ENCODE measurements at places on chromosomes 2 and 18.

DNA sequence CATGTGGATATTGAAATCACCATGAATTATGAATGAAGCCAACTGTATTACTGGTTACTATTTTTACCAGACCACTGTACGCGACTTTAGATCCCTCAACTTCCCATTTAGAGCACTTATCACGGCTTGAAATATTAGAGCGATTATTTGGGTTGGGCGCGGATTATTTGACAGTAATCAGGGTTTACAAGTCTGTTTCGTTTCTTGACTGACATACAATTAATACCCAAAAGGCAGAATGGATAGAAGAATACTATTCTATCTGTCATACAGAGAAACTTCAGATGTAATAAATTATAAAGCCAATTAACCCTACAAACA is 496 bp upstream of the NAPG start:
- no peak for DNase-seq

GRCh38 chr2:212831671-212832199 is 293.1 kb upstream of the ERBB4 start:
- no peak for DNase-seq

GRCh38 chr18:6406075-6406909 is 8.4 kb downstream of the L3MBTL4 start:
- DNase-seq: no peak

DNA sequence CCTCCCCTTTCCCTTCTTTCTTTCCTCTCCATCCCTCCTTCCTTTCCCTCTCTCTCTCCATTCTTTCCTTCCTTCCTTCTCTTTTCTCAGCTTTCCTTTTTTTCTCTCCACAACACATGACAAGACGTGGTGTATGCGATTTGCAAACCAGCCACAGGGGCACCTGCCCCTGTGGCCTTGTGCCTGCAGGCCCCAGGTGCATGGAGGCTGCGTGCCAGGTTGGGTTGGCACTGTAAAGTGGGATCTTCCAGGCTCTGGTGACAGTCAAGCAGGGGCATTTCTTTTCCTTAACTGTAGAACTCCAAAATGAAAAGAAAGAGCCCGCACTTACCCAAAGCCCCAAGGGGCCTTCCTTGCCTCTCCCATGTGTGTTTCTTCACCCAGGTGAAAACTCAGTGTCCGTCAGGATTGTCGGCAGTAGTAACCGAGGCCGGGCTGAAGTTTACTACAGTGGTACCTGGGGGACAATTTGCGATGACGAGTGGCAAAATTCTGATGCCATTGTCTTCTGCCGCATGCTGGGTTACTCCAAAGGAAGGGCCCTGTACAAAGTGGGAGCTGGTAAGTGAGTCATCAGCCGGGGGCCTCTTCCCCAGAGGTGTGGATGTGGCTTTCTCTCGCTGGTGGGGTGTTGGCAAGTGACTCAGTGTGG is 50.9 kb downstream of the MARCO start:
- no peak for DNase-seq

DNA sequence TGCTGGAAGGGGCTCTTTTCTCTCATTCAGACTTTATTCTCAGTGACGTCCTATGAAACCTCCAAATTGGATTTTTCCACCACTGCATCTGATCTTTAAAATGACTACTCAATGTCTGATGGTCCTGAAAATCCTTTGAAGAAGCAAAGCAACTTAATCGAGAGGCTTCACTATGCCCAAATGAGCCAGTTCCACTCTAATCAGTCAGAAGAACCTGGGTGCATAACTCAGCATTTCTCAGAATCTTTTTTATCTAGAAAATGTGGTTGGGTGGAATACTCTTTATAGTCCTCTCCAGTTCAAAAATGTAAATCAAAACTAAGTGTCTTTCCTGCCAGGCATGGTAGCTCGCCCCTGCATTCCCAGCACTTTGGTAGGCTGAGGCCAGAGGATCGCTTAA is 60.7 kb downstream of the PRELID3A start:
- no peak for DNase-seq

GRCh38 chr2:240623531-240624010 is 1.7 kb upstream of the GPR35 start:
- no peak for DNase-seq

DNA sequence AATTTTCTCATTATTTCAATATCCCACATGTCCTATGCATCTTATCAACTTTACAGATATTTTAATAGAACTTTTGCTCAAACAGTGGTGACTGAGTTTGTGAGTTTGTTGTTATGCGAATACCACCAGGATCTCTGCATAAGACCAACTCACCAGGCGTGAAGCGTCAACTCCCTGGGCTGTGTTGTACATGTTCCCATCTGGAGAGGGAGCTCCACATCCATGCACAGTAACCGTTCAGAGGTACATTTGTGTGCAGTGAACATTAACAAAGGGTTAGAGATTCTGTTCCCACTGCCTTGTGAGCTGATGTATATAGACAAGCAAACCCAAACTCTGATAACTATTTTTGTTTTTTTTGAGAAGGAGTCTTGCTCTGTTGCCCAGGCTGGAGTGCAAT is 188.7 kb downstream of the MYT1L start:
- DNase-seq: no peak

DNA sequence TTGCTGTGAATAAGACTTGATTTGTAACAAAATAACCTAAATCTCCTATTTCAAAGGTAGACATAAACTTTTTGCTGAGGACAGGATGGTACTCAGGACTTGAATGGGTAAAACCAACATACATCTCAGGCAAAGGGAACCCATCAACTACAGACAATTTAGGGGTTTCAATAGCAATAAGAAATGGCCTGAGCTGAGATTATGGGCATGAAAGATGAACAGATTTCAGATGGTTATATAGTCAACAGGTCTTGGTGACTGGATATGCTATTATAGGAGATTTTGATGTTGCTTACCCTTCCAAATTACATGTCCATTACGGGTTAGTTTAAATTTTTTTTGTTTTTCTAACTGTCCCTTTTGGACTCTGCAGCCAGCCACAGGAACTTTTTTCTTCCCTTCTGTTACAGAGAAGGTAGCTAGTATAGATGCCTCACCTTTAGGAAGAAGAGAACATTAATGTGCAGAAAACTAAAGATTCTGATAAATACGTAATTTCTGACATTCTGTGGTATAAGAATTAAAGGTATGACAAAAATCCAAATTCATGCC is 4.6 kb downstream of the RPS27A start:
- DNase-seq: no peak
